Ovary (tissue), 10 donors: ENCODE measurements at places on chromosomes 1 and 21. TPM values are rescaled to one million over a fixed set of nuclear protein-coding genes. Genes with fewer than 3 reads are reported as not detected.

APCS gene
- not detected for polyA plus RNA-seq

PROK1 gene
- 276 TPM for polyA plus RNA-seq

FBXO42 gene
- 16.0 TPM for polyA plus RNA-seq

COL11A1 gene
- 5.2 TPM for polyA plus RNA-seq

TMEM9 gene
- polyA plus RNA-seq = 49.5 TPM

CFHR1 gene
- polyA plus RNA-seq = 1.3 TPM

SPATA45 gene
- polyA plus RNA-seq = not detected

HRNR gene
- not detected for polyA plus RNA-seq

TMPRSS15 gene
- 0.38 TPM for polyA plus RNA-seq

TOMM40L gene
- polyA plus RNA-seq = 3.7 TPM

LCE2C gene
- not detected for polyA plus RNA-seq

OPRD1 gene
- not detected for polyA plus RNA-seq

ITLN1 gene
- 4.5 TPM for polyA plus RNA-seq

OR2L8 gene
- polyA plus RNA-seq = not detected

PRAMEF7 gene
- not detected for polyA plus RNA-seq

HSPA6 gene
- 1.4 TPM for polyA plus RNA-seq

S100A7 gene
- not detected for polyA plus RNA-seq

ACKR1 gene
- polyA plus RNA-seq = 41.9 TPM

INSRR gene
- 0.02 TPM for polyA plus RNA-seq

SLC9C2 gene
- polyA plus RNA-seq = 0.07 TPM

GNL2 gene
- polyA plus RNA-seq = 22.3 TPM

RAB25 gene
- not detected for polyA plus RNA-seq

SPATA21 gene
- 0.17 TPM for polyA plus RNA-seq

TEDDM1 gene
- not detected for polyA plus RNA-seq

SLAMF9 gene
- polyA plus RNA-seq = not detected

CFHR2 gene
- 0.25 TPM for polyA plus RNA-seq

CELA2A gene
- polyA plus RNA-seq = not detected

SPRR2G gene
- not detected for polyA plus RNA-seq

SMPDL3B gene
- 0.23 TPM for polyA plus RNA-seq

CA6 gene
- polyA plus RNA-seq = not detected

NCMAP gene
- polyA plus RNA-seq = 0.01 TPM

GPR157 gene
- polyA plus RNA-seq = 3.1 TPM

EDARADD gene
- 1.1 TPM for polyA plus RNA-seq

C1orf141 gene
- polyA plus RNA-seq = 11.2 TPM

CAPN8 gene
- 0.10 TPM for polyA plus RNA-seq

FMO5 gene
- polyA plus RNA-seq = 3.0 TPM

NBPF11 gene
- 13.5 TPM for polyA plus RNA-seq

MCOLN3 gene
- 0.71 TPM for polyA plus RNA-seq

CFH gene
- polyA plus RNA-seq = 177 TPM

UMODL1 gene
- 0.01 TPM for polyA plus RNA-seq

SERPINC1 gene
- polyA plus RNA-seq = not detected

NMNAT1 gene
- polyA plus RNA-seq = 16.0 TPM
